HT-29 (cell line): ENCODE measurements at places on chromosomes 13 and 19. TPM values are rescaled to one million over a fixed set of nuclear protein-coding genes. Genes with fewer than 3 reads are reported as not detected.

The IGFL2 gene
- 1.1 and 1.6 TPM in 2 replicates for total RNA-seq

- DNase-seq = no peak
Measured at GRCh38 chr13:46343279-46343994, 43.6 kb downstream of the RUBCNL start.

DNA sequence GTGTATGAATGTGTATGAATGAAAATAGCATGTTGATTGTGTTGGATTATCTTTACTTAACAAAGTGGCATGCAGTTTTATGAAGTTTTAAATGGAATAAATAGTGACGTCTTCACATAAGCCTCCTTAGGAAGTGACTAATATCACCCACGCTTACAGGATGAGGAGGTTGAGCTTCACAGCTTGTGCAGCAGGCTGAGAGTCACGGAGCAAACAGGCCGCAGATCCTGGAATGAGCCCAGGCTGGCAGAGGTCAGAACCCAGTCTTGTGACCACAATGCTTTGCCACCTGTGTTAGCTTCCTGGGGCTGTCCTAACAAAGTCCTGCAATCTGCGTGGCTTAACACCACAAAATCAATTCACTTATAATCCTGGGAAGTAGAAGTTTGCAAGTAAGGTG is 20.8 kb downstream of the LAIR2 start:
- DNase-seq = no peak

The RUVBL2 gene
- total RNA-seq = 562 and 566 TPM in 2 replicates

The CLEC17A gene
- total RNA-seq = not detected in 2 replicates

GRCh38 chr13:112253631-112254030 is 122.5 kb upstream of the SPACA7 start:
- DNase-seq = no peak

DNA sequence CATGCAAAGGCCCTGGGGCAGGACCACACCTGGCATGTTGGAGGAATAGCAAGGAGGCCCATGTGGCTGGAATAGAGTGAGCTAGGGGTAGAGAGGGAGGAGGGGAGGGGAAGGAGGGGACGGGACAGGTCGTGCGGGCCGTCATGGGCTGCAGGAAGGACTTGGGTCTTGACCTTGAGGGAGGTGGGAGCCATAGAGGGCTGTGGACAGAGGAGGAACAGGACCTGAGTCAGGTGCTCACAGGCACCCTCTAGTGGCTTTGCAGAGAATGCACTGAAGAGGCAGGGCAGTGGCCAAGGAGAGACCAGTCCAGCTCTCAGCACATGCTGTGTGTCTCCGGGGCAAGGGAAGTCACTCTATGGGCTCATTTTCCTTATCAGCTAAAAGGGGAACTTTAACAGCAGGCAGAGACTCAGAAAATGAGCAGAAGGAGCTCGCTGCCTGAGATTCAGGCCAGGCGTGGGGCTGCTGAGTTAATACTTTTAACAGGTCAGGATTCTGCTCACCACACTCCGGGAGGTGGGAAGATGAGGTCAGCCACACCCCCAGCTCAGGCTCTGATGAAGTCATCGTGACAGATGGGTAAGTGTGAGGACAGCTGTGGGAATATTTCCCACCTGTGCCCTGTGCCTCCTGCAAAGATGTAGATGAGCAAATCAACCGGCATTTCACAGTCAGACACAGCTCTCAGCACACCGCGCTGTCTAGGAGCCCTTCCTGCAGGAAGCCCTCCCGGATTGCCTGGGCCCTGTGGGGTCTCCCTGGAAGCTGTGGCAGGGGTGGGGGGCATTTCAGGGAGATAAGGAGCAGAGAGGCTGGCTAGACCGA is 6.0 kb upstream of the TNFAIP8L1 start:
- peak; percentile 63 for DNase-seq

- DNase-seq = peak; percentile 94
Measured at GRCh38 chr19:48568345-48568886, 16.4 kb downstream of the SULT2B1 start.

The NBEA gene
- total RNA-seq = not detected in 2 replicates

The NANOS3 gene
- total RNA-seq = not detected in 2 replicates

DNA sequence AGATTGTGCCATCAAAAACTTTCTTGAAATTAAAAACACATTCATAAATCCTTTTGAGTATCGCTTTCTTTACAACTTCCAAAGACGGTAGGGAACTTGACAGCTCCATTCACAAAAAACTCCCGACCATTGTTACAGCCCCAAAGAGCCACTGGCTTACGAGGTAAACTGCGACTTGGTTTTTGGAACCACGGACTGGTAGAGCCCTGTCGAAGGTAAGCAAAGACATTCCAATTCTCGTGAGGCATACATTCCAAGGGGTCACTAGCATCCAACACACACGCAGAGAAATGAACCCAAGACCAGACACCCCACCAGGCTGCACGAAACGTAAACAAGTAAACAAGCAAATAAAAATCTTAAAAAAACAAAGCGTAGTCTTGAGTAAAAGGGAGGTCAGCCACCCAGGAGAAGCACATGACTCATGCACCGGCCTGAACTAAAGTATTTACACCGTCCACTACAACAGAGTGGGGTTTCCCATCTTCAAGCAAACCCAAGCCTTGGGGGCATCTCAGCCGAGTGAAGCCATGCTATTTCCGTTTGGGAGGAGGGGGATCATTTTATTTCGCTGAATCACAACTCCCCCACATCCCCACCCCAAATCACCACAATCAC is 1.4 kb downstream of the BRD4 start:
- no peak for DNase-seq

- no peak for DNase-seq
Measured at GRCh38 chr13:50608370-50608769, 235.1 kb downstream of the DLEU7 start.
